Suprapubic skin (tissue), 4 donors: ENCODE measurements at places on chromosomes 2 and 18.

DNA sequence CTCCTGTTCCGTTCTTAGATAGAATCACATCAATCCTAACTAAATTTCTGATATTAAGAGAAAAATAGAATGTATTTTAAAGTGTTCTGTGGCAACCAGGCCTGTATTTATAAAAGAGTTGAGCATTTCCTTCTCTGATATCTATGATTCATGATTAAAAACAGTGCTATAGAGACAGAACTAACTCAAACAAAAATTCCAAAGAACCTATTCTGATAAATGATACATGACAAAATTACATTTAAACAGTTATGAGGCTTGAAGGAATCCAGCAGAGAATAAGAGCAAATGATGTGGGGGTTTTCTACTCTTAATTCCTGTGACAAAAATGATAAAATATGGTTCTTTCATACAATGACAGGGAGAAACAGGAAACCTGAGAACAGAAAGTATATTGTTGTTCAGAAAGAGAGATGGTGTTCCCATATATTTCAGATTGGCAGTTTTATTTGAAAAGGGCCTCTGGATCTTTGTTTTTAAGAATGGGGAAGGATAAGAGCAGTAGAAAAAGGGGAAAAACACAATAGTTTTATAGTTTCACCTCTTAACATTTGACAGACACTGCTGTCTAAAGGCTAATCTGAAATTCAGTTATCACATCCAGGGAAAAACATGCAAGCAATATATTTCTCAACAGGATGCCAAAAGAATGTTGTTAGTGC, 944.3 kb downstream of the LRP1B start:
- DNase-seq: no peak

- DNase-seq: no peak
Measured at GRCh38 chr2:23537991-23538390, 153.0 kb downstream of the KLHL29 start.

GRCh38 chr2:236977852-236978398, 107.8 kb upstream of the COPS8 start:
- no peak for DNase-seq

DNA sequence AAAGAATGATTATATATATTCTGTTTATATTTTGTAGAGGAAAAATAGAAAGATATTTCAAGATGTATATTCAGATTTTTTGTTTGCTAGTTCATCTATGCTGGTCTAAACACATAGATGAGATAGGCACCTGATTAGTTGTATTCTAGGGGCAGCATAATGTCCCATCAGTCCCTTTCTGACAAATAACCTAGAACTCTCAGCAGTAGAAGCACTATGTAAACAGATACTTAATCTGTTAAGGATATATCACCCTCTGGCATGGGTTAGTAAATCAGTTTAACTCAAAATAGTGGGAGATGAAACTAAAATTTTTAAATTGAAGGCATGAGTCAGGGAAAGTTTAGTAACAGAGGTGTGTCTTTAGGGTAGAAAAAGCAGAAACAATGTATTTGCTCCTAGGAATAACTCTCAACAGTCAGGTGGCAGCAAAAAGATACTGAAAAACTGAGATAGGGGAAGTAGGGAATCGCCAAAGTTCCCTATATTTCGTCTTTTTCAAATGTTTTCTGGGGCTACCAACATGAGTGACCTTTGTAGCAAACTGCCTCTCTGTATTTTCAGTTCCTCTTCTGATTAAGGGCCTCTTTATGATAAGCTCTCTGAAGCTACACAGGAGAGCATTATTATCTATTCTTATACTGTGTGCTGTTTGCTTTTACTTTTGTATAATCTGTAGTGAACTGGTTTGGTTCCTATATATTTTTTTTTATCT, 5.7 kb downstream of the PPP1R1C start:
- no peak for DNase-seq

DNA sequence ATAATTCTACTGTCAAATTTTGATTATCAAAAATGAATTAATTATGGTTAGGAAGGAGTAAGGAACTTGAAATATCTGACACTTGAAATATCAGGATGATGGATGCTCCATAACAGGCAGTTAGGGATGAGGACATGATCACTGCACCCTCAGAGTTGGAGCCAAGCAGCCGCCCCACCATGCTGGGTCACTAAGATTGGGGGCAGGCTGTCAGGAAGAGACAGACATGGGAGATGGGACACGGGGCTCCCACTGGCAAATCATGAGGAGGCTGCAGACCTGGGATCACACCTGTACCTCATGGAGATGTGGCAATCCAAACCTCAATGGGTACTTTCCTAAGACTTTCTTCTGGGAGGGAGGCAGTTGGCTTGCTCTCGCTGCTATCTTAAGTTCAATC, 982.0 kb upstream of the ZEB2 start:
- no peak for DNase-seq

DNA sequence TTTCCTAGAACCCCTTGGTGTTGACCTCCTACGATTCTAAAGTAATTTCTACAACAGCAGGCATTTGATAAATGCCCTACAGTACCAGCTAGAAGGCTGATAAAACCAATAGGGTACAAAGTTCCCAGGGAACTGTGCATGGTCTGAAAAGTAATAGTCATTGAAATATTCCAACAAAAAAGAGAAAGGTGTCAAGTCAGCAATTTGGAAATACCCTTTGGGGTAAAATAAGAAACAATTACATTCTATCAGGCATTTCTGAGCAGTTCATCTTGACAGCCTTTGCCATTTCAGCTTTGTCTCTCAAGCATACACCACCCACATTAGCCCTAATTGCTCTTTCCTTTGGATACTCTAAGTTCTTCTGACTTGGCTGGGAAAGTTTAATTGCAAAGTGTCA, 542.9 kb upstream of the DDX18 start:
- no peak for DNase-seq

GRCh38 chr18:5973099-5973498, 77.8 kb upstream of the TMEM200C start:
- DNase-seq: no peak

DNA sequence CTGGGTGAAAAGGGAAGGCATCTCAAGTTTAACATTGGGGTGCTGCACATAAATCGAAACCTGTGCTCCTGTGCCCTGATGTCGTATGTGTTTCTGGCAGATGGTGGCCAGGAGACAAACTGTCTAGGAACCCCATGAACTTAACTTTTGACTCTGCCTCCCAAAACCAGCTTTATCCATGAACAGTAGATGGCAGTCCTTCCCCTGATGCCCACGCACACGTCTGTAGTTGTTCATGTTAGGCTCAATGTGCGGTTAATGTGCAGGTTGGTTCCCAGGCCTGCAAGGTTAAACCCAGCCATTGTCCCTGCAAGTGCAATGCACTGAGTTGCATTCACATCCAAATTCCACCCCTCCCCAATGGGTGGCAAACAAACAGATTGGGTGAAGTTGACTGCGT, 44.1 kb upstream of the SIX3 start:
- no peak for DNase-seq

GRCh38 chr2:223811757-223812156, 25.6 kb downstream of the AP1S3 start:
- no peak for DNase-seq

DNA sequence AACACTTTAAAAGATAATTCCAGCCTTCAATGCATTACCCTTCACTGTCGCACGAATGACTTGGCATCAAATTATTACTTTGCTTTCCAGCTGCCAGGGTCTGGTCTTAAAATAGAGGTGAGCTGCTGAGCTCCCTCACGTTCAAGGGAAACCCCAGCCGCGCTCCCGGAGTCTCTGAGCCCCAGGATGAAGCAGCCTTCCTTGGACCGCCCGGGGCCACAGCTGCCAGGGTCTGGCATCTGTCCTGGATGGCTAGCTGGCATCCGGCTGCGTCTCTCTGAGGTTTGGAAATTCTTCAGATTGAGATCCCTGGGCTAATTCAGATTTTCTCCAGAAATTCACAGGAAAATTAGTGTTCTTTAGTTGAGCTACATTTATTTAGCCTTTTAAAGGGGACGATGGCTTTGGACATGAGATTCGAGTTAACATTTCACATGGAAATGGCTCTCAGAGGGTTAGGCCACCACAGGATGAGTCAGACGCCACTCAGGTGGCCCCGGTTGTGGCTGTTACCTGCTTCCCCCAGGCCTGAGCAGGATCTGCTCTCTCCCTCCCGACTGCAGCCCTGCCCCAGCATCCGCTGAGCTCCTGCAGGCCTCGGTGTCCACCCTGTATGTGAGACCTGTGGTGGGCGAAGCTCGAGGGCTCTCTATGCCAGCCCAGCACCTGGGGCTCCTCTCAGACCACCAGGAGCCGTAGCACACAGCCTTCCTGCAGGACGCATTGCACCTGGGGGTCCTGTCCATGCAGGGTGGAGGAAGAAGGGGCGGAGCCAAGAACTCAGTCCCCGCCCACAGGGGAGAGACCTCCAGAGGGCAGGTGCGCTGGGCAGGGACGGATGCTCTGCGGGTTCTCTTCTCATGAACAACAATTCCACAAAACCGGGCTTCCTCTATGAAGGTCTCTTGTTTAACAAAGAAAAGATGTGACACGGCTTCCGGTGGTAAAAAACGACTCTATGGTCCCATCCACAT, 255.5 kb downstream of the TWIST2 start:
- no peak for DNase-seq

DNA sequence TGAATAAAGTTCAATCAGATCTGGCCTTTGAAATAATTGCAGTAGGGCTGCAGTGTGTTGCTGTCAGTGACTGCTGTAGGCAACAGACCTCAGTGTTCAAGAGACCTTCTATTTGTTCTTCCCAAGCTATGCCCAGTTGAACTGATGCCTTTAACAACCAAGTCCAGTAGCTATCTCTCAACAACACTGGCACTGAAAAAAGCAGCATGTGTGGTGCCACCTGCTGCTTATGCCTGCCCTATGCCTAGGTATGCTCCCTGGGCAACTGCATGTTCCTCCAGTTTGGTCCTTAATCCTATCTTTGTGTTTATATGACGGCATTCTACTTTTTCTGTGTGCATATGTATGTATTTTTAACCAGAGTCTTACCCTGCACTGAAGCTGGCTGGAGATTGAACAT, 523.9 kb upstream of the MEX3C start:
- DNase-seq: no peak

DNA sequence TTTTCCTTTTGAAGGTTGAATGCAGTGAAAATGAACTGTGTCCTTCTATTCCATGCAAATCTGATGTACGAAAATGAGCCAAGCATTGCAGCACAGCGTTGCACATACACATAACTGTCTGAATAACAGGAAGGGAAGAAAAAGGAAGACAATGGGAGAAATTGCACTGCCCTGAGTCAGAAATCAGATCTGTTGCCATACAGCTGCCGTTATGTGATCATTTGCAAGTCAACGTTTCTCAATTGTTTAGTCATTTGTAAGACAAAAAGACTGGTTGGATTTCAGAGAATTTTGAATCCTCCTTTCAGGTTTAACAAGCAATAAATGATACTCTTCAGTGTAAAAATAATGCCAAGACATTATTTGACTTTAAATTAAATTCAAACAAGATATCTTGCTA, 284.1 kb downstream of the DSEL start:
- DNase-seq: no peak

DNA sequence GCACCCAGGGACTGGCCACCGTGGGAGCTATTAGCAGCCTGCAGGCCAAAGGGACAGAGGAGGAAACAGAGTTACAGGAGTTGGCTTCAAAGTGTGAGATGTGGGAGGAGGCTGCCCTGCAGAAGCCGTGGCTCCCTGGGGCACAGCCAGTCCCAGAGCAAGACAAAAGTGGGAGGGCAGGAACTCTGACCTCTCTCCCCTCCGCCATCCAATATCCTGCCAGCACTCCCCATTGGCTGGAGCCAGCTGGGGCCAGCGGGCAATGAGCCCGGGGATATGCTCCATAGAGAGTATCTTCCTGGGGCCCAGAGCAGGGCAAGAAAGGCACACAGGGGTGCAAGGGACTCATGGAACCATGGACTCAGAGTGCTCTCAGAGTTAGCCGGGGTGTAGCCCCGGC, 143.1 kb downstream of the INHBB start:
- no peak for DNase-seq

DNA sequence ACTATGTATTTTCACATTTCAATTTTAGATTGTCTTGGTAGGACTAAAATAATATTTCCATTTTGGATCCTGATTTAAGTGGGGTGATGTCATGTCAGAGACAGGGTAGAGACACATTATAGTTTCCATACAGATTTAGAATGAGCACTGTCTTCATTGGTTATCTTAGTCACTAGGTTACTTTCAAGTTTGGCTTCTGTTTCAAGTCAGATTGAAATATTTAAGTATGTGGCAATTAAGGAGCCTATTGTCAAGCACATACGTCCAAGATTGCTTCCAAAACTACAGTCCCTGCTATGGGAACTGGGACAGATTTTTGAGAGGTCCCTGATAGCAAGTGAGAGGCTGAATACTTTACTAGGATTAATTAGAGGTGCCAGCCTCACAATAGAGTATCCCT, 89.2 kb upstream of the FAM117B start:
- DNase-seq: no peak

DNA sequence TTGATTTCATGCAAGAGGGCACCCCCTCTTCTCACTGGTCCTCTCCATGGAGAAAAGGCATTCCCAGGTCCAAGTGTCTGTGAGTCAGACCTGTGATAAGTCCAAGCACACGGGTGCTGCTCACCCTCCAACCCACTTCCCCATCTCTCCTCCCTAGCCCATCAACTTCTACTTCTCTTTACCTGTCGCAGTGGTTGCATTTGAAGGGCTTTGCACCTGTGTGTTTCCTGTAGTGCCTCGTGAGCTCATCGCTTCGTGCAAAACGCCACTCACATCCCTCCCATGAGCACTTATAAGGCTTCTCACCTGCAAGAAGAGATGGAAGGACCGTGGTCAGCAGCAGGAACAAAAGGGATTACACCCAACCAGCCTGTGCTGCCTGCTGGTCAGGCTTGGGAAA, 77.5 kb downstream of the KLF7 start:
- DNase-seq: no peak

- DNase-seq: no peak
Measured at GRCh38 chr2:198203336-198204069, 399.1 kb downstream of the PLCL1 start.

DNA sequence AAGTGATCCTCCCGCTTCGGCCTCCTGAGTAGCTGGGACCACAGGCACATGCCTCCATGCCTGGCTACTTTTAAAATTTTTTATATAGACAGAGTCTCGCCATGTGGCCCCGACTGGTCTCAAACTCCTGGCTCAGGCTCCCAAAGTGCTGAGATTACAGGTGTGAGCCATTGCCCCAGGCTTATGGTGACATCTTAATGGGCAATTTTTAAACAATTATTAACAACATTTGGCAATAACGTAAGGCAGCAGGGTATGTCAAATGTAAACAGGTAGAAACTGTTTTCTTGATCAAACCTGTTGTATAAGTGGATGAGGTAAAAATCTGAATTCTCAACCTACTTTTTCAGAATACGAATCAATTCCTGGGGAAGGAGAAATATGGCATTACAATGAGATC, 11.0 kb downstream of the FECH start:
- DNase-seq: no peak

- no peak for DNase-seq
Measured at GRCh38 chr2:218566296-218566695, 1.9 kb downstream of the USP37 start.

- no peak for DNase-seq
Measured at GRCh38 chr2:2028041-2028440, 283.7 kb upstream of the PXDN start.
